ENCODE measurements at places on chromosomes 13 and 19.

DNA sequence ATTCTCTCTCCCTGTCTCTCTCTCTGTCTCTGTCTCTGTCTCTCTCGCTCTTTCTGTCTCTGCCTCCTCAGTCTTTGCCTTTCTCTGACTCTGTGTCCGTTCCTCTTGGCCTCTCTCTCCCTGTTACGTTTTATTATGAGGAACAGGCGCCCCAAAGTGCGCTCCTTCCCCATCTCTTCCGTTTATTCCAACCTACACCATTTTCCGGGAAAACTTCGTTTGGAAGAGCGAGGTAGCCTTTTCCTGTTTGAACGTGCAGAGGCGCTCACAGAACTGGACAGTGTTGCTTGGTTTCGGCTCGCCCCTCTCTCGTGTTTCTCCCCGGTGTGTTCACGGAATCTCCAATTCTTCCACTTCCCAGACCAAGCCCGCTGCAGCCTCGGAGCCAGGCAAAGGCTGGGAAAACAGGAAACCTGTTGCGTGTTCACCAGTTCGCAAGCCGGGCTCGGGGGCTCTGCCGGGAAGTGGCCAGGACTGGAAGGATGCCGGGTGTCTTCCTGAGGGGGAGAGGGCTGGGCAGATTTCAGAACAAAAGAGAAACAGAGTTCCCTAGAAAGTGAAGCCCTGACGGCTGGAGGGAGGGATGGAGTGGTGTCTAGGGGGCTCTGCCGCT, 605 bp downstream of the TMEM255B start:
- DNase-seq, result no peak

GRCh38 chr13:77653301-77653700, 44.2 kb upstream of the SLAIN1 start:
- DNase-seq, result no peak

GRCh38 chr13:108686027-108686426, 56.6 kb downstream of the MYO16 start:
- DNase-seq, result no peak

DNA sequence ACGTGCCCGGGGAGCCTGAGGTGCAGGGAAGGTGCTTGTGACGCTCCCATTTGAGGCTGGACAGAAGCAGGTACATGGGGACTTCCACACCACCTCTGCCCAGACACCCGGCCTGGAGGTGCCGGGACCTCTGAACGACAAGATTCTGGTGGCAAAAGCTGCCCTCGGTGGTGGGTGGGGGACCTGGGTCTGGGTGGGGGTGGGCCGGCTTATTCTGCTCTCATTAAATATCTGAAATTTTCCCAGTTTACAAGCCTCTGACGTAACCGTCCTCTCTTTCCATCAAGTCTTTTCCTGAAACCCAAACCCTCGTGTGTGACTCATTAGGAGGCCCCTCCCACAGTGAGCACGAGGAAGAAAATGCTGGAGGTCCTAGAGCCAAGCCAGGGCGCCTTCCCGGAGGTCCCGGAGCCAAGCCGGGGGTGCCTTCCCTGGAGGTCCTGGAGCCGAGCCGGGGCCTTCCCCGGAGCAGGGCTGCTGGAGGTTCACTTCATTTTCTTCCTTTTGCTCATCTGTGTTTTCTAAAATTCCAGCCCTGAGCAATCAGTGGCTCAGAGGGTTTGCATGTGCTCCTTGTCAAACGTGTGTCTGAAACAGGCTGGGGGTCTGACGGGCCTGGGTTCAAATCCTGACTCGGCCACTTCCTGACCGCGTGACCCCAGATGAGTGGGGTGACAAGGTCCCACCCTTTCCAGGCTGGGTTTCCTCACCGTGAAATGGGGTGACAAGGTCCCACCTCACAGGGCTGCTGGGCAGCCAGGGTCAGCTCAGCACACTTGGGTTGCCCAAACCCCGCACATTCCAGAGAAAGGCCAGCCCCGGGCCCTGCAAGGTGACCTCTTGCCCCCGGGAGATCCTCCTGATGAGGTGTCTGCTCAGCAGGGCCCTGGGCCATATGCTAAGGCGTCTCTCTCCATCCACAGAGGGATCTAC, 10.0 kb downstream of the CFD start:
- no peak for DNase-seq

DNA sequence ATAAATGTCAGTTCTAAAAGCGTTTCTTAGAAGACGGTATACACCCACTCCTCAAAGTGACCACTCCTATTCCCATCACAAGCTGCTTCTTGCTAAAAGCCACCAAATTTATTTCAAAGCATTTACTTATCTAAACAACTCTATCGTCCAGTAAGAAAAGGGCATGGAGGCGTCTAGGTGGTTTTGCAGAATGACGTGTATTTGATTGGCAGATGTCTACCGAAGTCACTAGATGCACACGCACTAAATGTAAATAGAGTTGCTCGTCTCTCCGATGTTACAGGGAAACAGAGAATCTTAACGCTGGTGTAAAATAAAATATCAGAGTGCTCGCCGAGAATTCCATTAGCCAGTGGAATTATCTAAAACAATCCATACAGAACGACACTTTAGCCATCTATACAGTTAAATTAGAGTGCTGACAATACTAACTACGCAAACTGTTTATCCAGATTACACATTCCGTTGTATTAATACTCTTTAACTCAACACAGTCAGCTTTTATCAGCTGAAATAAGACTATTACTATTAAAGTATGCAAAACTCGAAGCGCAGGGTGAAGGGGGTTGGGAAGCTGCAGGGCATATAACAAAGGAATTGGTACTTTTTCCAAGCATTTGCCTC, 1.9 kb downstream of the KLF12 start:
- no peak for DNase-seq

- no peak for DNase-seq
Measured at GRCh38 chr13:29050719-29051118, 230.6 kb downstream of the MTUS2 start.

GRCh38 chr13:63139277-63139676, 1723.6 kb upstream of the PCDH20 start:
- no peak for DNase-seq

GRCh38 chr13:77981281-77981881, 62.8 kb upstream of the EDNRB start:
- no peak for DNase-seq

DNA sequence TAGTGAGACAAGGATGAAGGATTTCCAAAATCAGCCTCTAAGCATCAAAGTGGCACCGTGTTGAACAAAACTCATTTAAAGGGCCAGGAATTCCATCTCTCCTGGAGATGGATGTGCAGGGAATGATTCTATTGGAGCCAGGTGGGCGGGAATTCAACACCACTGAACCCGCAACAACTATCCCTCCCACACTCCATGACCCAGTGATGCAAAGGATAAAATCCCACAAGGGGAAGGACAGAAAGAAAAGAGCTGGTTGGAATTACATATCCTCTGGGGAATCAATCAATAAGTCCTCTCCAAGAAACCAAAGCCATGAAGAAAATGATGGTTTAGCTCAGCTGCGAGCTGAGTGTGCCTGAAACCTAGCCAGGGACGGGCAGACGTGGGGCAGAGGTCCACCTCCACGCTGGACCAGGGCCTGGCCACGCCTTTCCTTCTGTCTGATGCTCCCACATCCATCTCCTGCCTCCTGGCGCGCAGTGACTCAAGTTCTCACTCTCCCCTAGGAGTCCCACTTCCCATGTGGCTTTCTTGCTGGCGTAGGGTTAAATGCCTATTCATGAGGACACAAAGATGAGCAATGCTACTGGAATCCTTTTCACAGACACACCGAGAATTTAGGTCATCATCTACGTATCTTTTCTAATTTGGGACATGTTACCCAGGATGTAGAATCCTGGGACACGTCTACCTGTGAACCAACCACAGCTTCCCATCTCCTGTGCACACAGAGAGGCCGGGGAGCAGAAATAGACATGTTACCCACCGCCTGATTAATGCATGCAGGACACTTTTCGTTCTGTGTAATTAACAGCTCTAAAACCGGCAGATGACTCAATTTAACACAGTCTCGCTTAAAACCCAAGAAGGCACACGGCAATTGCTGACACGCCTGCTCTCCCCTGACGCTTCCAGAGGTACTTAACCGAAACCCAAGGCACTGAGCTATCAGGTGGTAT, 48.6 kb downstream of the PEPD start:
- DNase-seq, result no peak

GRCh38 chr13:34750078-34750931, 191.8 kb upstream of the NBEA start:
- DNase-seq, result no peak

DNA sequence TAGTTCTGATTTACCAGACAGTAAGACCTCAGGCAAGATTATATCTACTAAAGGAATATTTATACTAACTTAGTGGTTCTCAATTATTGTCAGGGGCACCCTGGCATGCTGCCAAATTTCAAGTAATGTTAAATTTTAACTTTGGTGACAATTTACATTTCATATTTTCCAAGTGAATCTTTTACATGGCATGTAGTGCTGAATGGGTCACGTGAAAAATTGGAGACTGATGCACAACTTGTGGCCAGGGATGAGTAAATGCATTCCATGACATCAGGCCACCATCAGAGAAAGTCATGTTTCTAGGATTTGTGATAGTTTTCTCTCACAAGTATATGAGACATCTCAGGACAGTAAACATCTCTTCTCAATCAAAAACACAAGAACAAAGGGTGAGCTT, 202.6 kb upstream of the SOX21 start:
- DNase-seq, result no peak

GRCh38 chr19:11539495-11540365, 1.1 kb downstream of the CNN1 start:
- no peak for DNase-seq

GRCh38 chr19:35908973-35909683, 1.0 kb upstream of the TYROBP start:
- no peak for DNase-seq

DNA sequence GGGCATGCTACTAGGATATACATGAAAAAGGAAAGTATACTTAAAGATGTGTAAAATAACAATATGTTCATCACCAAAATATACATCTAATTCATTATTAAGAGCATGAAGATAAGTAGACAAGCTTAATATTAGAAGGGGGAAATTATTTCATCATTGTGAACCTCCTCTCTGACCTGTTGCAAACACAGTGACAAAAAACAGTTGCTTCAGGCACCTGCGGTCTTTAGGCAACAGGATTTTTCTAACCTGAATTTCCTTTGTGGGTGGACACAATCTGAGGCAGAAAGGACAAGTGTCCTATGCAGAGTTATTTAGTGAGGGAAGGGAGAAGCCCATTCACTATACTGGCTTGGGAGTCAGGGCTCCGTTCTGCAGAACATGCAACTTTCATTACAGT, 6.3 kb downstream of the FREM2 start:
- no peak for DNase-seq

GRCh38 chr13:60417734-60418133, 20.7 kb downstream of the TDRD3 start:
- no peak for DNase-seq

DNA sequence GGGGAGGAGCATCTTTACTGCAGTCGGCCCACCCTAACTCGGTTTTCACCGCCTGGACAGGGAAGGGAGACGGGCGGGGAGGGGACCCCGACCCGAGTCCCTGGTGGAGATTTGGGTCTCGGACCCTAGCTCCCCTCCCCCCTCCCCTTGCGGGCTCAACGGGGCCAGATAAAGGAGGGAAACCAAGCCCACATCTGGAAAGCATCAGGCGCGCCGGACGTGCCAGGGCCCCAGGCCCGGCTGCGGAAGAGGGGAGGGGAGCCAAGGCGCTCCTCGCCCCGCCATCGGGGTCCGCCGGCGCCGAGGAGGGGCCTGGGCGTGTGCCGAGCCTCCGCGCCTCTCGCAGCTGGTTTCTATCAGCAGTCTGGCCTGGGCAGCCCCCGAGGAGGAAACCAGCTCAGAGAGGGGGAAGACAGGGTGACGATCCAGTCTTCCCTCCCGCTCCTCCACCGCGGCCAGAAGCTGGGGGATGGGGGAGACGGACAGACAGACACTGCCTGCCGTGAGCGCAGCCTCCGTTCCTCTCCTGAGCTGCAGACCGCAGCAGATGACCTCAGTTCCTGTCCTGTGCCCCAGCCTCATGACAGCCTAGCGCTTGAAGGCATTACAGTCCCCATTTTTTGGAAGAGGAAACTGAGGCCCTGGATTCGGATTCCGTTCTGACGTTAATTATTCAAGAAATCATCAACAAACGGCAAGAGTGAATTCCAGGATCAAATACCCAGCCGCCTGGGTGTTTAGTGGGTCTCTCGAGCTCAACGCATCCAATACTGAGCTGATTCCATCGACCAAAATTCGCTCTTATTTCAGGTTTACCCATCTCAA, 3.6 kb upstream of the GNG8 start:
- DNase-seq, result no peak

- DNase-seq, result no peak
Measured at GRCh38 chr19:49442354-49442753, 1.0 kb upstream of the SLC17A7 start.

- DNase-seq, result no peak
Measured at GRCh38 chr13:33017323-33017929, 1.2 kb downstream of the KL start.

- no peak for DNase-seq
Measured at GRCh38 chr19:40923934-40924391, 41.9 kb upstream of the CYP2A7 start.

DNA sequence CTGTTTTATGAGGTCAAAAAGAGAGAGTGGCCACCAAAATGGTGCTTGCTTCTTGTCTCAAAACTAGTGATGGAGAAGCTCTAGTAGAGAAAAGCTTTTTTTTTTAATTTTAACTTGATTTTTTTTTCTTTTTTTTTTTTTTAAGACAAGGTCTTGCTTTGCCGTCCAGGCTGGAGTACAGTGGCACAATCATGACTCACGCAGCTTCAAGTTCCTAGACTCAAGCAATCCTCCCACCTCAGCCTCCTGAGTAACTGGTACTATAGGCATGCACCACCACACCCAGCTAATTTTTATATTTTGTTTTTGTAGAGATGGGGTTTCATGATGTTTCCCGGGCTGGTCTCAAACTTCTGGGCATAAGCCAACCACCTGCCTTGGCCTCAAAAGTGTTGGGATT, 279.0 kb downstream of the TBC1D4 start:
- DNase-seq, result no peak

DNA sequence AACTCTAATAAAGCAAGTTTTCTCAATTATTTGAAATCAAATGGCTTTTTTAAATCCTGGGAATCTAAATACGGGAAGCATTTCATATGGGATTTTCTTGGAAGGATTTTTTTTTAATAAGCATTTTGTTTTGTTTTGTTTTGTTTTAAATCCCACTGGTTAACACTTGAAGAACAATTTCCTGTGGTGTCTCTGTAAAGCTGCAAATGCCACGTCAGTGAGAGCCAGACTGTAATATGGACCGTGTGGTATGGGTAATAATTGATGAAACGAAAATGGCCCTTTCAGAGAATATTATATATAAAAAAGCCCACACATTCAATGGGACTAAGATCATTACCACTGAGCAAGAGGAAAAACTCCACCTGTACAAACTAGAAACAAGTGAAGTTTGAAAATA, 33.9 kb upstream of the MIR17HG start:
- DNase-seq, result no peak

GRCh38 chr13:44406617-44407016, 33.0 kb downstream of the SERP2 start:
- DNase-seq, result no peak

GRCh38 chr19:40266912-40267600, 18.1 kb downstream of the AKT2 start:
- no peak for DNase-seq

GRCh38 chr13:84812789-84813188, 930.5 kb upstream of the SLITRK1 start:
- DNase-seq, result no peak

- no peak for DNase-seq
Measured at GRCh38 chr13:51330791-51331190, 8.7 kb upstream of the SERPINE3 start.

GRCh38 chr13:108315991-108316390, 46.5 kb downstream of the TNFSF13B start:
- no peak for DNase-seq
